ENCODE measurements at places on chromosomes 4 and X.
A peak's percentile ranks its signal among the peaks of the same experiment; 100 is the strongest.

DNA sequence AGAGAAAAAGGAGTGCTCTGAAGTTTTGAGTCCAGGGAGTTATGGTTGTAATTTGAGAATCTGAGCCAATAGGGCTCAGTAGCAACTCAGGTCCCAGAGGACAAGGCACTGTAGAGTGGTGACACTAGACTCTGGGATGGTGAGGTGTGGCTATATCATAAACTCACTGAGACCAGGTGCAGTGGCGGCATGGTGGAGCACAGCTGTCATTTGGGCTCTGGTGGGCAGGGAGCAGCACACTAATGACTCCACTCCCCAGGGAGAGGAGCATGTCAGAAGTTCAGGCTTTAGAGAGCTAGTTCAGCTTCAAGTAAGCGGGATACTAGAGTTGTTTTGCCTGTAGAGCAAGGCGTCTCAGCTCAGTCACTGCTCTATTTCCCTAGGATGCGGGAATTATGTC is 165.4 kb upstream of the USP38 start:
- DNase-seq: no peak

DNA sequence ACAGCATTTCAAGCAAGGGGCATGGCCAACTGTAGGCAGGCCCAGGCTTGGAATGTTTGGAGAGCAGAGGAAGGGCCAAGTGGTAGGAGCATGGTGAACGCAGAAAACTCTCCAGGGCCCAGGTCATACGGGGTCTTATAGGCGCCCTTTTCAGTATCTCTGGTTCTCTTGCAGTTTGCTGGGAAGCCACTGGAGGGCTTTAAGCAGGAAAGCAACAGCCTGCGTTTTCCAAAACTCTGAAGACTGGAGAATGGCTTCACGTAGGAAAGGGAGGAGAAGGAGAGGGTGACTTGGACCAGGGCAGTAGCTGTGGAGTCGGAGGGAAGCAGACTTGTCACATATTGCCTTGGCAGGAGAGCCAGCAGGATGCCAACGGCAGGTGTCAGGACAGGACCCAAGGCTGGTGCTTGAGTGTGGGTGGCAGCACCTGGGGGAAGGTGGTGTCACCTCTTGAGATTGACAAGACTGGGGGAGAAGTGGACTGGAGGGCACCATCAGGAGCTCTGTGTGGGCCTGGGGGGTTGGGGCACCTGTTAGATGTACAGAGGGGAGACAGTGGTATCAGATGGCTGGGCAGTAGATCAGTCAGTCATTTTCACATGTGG is 21.9 kb downstream of the TKTL1 start:
- DNase-seq: no peak

GRCh38 chrX:153903238-153903980 is 1.1 kb upstream of the AVPR2 start:
- DNase-seq: no peak

DNA sequence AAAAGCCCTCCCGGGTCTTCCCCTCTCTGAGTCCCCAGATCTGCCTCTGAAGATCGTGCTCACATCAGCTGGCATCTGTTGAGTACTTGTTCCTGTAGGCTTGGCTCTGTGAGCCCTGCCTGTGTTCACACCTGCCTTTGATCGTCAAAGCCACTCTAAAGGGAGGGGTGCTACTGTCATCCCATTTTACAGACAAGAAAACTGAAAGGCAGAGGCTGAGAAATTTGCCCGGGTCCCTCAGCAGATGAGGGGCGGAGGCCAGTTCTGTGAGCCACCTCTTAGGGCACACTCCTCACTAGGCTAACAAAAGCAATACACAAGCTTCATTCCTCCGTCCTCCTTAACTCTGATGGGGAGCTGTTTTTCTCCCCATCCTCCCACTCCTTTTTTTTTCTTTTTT is 655 bp downstream of the CYTL1 start:
- DNase-seq: no peak

DNA sequence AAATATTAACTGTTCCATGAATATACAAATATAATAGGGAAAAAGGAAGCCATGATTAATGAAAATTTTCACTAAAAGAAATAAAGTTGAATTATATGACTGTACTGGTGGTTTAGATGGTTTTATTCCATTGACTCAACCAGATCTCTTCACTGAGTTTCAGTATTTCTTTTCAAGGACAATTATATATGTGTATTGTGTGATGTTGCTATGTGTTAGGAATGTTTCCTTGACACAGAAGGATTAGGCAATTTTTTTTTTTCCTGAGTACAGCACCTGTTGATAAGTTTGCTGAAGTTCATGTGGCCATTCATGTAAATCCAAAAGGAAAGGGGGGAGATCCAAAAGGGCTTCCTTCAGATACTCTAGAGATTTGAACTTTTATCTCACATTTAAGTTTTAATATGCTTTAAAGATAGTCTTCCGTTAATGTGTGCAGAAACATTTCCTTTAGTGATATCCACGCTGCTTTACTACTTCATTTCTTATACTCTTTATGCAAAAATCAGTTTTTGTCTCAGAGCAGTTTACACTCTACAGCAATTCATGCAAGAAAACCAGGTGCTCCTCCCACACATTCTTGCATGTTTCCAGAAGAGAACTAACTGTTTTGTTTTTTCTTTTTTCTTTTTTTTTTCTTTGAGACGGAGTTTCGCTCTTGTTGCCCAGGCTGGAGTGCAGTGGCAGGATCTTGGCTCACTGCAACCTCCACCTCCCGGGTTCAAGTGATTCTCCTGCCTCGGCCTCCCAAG is 249.1 kb downstream of the RPA4 start:
- no peak for DNase-seq

DNA sequence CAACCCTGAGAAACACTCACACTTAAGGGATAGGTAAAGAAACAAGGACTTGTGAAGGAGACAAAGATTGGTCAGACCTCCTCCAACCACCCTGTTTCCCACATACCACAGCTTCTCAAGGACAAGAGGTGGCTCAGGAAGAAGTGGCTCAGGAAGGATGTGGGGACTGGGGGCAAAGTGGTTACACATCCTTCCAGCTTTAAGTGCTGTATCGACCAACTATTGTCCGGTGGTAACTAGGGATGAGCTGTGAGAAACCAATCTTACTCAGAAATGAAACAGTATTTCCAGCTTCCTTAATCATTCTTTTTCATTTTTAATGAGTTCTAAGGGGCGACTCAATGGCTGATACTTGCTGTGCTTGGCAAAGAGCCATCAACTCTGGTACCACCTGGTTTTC is 8.5 kb upstream of the LHFPL1 start:
- DNase-seq: no peak

GRCh38 chr4:171583790-171584189 is 229.4 kb upstream of the GALNTL6 start:
- DNase-seq: no peak

DNA sequence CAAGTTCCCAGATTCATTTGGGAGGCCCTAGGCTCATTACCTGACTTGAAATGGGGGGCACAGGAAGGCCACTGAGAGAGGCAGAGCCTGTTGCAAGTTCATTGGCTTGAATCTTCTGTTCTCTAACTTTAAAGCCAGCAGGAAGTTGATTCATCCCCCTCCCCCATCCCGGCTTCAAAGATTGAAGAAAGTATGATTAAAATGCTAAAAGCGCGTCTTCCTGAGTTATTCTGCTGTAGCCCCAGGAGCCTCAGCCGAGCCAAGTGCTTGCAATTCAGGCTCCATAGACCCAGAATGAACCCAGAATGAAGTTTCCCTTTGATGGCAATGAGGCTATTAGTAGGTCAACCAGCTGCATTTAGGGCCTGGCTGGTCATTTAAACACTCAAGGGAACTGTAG is 14.7 kb downstream of the CHST7 start:
- no peak for DNase-seq

DNA sequence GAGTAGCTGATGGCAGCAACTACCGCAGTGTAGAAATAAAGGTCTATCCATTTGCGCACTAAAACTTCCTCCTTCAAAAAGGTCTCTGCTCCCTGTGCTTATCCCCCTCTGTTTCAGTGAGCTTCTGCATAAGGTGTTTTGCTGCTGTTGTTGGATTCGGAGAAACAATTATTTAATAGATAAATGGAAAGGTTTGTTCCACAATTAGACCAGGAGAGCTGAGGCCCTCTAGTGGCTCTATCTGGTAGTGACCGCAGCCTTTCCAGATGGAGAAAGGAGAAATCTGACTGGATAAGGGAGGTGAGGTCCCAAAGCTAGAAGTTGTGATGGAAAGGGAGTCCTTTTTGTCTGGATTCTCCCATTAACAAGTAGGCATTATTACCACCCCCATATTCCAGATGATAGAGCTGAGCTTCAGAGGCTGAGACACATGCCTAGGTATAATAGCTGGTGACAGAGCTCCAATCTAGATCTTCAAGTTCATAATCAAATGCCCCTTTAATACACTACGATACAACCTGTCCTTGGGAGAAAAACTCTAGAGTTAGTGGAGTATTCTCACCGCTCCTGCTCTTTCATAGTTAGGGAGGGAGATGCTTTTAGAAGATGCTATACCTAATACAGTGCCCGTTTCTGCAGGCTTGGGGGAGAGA is 5.1 kb upstream of the GABRQ start:
- peak; percentile 24 for DNase-seq

- DNase-seq: no peak
Observed at GRCh38 chr4:41154814-41155177, 59.5 kb downstream of the APBB2 start.

- no peak for DNase-seq
Observed at GRCh38 chr4:161893566-161893965, 270.2 kb downstream of the FSTL5 start.

DNA sequence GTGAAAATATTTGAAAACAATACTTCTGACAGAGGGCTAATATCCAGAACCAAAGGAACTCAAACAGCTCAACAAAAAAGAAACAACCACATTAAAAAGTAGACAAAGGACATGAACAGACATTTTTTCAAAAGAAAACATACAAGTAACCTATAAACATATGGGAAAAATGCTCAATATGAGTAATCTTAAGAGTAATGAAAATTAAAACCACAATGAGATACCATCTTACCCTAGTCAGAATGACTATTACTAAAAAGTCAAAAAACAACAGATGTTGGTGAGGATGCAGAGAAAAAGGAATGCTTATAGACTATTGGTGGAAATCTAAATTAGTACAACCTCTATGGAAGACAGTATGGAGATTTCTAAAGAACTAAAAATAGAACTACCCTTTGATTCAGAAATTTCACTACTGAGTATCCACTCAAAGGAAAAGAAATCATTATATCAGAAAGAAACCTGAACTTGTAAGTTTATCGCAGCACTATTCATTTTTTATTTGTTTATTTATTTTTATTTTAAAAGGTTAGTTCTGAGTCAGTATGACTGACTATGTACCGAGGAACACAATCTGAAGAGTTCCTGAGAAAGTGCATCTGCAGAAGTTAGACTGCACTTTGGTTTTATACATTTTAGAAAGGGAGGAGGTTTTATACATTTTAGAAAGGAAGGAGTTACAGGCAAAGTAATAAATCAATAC is 231.3 kb downstream of the INPP4B start:
- no peak for DNase-seq

DNA sequence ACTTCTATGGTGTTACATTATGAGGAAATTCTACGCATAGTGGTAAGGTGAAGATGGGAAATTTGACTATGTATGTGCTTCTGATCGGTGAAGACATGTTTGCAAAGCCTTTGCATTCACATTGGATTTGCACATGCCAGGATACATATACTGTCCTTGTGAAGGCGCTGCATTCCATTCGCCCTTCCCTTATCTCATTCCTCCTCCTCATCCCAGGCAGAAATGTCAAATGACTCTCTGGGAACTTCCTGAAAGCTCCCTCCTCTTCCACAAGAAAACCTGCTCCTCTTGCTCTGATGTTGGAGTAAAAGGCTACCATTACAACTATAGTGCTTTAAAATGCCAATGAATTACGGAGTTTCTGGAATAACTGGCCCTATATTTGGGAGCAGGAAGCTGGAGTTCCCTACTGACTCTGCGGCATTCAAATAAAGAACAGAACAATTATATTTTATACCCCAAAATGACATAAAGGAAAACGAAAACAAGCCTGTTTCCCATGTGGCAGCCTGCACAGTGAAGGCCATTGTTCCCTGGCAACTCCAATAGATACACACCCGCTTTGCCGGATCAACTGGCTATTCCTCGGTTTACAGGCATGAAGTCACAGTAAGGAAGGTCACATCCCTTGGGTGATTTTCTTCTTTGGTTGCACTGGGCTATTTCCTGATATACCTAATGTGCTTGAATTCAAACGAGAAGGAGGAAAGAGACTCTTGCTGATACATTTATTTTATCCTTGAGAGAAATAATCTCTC is 84.5 kb downstream of the AREG start:
- DNase-seq: no peak

- DNase-seq: no peak
Observed at GRCh38 chr4:165656829-165657490, 216.1 kb upstream of the TLL1 start.

GRCh38 chrX:19709812-19710518 is 177.4 kb downstream of the SH3KBP1 start:
- no peak for DNase-seq

DNA sequence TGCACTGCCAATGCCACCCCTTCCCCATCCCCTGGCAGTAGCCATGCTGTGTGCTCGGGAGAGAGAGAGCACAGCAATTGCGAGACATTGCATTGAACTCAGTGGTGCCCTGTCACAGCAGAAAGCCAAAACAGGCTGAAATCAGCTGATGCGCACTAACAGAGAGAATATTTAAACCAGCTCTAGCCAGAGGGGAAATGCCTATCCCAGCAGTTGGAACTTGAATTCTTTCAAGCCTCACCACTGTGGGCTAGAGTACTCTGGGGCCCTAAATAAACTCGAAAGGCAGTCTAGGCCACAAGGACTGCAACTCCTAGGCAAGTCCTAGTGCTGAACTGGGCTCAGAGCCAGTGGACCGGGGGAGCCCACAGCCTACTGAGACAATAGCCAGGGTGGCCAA is 17.7 kb upstream of the RP2 start:
- no peak for DNase-seq

- DNase-seq: no peak
Observed at GRCh38 chr4:150609131-150609530, 27.2 kb downstream of the MAB21L2 start.

- DNase-seq: no peak
Observed at GRCh38 chrX:46636223-46636622, 62.7 kb downstream of the CHST7 start.

DNA sequence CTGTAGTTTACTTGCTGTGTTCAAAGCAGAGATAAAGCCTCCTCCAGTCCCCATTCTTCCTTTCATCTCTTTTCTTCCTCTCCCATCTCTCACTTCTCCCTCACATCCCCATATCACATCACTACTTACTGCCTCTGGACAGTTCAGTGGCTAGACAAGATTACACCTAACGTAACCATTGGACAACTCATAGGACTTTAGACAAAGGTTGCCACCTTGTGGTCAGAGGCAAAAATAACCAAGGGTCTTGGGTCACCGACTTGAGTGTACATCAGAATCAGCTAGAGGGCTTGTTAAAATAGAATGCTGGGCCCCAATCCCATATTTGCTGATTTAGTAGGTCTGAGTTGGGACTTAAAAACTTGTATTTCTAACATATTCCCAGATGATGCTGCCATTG is 109.3 kb upstream of the DGKK start:
- peak; percentile 3 for DNase-seq

- no peak for DNase-seq
Observed at GRCh38 chrX:110192516-110192915, 125.4 kb downstream of the AMMECR1 start.
